ENCODE measurements at places on chromosomes 1 and 21. TPM values are rescaled to one million over a fixed set of nuclear protein-coding genes. Genes with fewer than 3 reads are reported as not detected.

The CTH gene
- 1.5 TPM for total RNA-seq

The PGLYRP3 gene
- not detected for total RNA-seq

The MAP1LC3C gene
- 0.62 TPM for total RNA-seq

The AIRE gene
- total RNA-seq: 0.08 TPM

The RRAGC gene
- total RNA-seq: 21.3 TPM

The GCSAML gene
- total RNA-seq: not detected

All from left cardiac atrium (tissue), 4 donors.